ENCODE measurements at places on chromosomes 2 and 18. TPM values are rescaled to one million over a fixed set of nuclear protein-coding genes. Genes with fewer than 3 reads are reported as not detected.
A peak's percentile ranks its signal among the peaks of the same experiment; 100 is the strongest.

Gene PCARE
- total RNA-seq: 5.3 TPM

Gene ADGRF3
- total RNA-seq: not detected

Gene ERFE
- 0.81 TPM for total RNA-seq

Gene MOGAT1
- total RNA-seq: not detected

Gene FOXD4L1
- 0.11 TPM for total RNA-seq

DNA sequence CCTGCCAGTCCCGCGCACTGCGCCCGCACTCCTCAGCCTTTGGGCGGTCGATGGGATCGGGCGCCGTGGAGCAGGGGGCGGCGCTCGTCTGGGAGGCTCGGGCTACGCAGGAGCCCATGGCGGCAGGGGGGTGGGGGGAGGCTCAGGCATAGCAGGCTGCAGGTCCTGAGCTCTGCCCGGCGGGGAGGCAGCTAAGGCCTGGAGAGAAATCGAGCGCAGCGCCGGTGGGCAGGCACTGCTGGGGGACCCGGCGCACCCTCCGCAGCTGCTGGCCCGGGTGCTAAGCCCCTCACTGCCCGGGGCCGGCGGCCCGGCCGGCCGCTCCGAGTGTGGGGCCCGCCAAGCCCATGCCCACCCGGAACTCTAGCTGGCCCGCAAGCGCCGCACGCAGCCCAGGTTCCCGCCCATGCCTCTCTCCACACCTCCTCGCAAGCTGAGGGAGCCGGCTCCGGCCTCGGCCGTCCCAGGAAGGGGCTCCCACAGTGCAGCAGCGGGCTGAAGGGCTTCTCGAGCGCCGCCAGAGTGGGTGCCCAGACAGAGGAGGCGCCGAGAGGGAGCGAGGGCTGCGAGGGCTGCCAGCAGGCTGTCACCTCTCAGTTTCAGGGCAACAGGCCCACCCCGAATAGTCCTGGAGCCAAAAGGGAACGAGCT is 74.1 kb downstream of the PSMG2 start:
- DNase-seq: peak; percentile 39

Gene MERTK
- total RNA-seq: 11.0 TPM

DNA sequence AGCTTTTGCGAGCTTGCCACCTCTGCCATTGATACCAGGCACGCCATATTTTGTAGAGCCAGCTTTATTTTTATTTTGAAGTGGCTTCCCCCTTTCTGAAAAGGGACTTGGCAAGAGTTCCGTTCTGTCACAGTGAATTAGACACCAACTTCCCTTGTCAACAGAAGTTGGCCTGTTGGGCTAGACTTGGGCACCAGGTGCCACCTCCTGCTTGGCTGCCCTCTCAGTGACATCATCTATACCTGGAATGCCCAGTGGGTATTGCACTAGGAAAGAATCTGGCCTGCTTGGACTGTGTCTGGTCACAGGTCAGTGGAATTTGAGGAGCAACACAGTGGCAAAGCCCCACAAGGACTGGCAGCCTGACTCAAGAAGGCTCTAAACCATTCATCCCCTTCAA is 101.0 kb downstream of the BCL2L11 start:
- no peak for DNase-seq

Gene CDH2
- 338 TPM for total RNA-seq

Data from right cardiac atrium (tissue), 5 donors.